ENCODE measurements at places on chromosomes 13 and 19. TPM values are rescaled to one million over a fixed set of nuclear protein-coding genes. Genes with fewer than 3 reads are reported as not detected.

DNA sequence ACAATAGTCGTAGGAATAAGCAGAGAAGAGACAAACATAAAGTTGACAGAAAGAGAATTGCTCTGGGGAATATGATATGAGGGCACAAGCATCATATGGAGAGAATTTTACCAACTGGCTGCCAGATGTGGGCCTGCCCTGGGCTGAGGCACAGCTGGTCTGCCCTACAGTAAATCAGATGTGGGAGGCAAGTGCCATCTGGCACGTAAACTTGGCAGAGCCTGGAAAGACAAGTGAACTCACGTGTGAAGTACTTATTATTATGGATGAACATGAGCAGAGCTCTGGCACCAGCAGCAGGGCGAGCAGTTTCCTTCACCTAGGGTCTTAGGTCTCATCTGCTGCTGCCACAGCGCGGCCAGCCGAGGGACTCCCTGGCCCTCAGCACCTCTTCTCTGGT lies 20.6 kb downstream of the PCDH8 start:
- DNase-seq = no peak

GRCh38 chr13:44416744-44417143 lies 43.1 kb downstream of the SERP2 start:
- DNase-seq = no peak

DNA sequence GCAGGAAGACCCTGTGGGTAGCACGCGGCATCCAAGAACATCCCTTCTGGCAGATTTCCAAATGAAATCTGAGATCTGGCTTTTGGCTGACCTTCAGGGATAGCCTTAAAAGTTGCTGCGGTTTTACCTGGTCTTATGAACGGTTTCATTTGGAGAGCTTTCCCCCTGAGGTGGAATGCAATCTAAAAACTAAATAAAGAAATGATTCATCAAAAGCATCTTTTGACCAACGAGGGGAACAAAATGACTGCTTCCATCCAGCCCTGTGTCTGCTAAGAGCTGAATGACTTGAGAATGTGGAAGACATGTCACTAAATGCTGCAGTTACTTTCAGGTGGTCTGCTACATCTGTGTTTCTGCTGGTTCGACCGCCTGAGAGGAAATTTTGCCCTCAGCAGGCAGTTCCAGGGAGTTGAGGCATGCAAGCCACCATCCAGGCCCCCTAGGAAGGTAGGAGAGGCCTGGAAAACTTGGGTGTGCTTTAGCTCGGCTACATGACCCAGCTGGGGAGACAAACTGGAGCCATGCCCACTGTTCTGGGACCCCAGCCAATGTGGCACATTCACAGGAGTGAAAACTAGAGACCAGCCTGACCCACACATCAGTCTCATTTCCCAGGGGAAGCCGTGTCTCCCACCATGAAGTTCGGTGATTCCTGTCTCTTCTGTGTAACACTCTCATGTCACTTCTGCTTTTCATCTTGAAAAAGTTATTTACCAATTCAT lies 175.1 kb upstream of the KL start:
- DNase-seq = no peak

CBARP gene
- total RNA-seq = 1.5 TPM

PTOV1 gene
- total RNA-seq = 56.0 TPM

DNA sequence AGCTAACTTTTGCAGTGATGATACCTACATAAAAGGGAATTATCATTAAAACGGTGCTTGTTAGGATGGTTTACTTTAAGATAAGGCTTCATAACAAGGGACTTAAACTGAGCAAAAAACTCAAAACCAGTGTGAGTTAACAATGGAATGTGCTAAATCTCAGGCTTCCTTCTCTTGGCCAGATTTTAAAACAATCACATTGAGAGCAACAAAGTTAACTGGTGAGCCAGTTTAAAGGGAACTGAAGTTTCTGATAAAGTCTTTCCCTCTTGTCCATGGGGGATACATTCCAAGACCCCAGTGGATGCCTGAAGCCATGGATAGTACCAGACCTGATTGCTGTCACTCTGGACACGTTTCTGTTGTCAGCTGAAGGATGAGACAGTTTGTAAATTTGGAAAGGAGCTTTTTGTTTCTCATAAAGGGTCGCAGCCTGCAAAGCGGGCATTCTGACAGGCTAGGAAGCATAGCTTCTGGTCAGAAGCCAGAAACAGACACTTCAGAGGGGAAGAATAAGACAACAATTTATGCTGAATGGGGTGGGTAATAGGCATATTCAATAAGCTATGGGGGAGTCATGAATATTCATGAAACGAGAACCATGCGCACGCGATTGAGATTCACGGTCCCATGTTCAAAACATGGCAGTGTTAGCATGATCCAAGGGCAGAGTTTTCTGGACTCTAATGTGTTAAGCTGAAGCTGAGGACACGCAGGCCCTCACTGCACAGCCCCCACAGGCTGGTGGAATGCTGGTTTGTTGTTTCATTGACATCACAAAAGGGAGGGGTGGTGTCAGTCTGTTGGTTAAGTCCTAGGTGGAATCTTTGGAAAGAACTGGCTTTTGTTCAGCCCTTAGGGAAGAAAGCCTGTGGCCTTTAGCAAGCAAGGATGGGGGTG lies 150.6 kb upstream of the RNF113B start:
- DNase-seq = peak; percentile 88

DNA sequence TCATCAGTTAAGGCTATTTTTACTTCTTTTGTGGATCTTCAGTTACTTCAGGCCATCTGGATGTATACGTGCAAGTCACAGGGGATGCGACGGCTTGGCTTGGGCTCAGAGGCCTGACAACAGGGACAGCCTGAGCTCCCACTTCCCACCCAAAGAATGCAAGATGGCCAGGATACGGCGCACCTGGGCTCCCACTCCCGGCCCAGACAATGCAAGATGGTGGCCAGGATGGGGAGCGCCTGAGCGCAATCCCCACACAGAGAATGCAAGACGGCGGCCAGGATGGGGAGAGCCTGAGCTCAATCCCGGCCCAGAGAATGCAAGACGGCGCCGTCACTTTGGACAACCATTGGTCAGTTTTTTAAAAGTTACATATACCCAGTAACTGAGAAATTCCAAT lies 25.3 kb upstream of the MIER2 start:
- no peak for DNase-seq

ZNF420 gene
- total RNA-seq = 14.1 TPM

DNA sequence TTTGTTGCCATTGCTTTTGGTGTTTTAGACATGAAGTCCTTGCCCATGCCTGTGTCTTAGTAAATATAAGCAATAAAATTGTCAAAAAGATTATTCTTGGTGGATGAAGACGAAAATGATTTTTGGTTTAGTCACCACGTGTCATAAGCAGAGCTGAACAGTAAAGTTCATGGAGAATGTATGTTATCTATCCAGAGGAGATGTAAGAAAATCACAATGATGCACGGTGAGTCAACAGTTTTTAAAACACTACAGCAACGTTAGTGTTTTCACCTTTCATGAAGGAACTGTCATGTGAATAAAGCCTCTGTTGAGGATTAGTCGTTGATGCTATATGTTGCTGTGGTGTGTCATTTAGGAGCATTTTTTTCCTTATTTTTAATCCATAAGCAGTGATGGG lies 137.6 kb downstream of the GPC6 start:
- DNase-seq = peak; percentile 68

DNA sequence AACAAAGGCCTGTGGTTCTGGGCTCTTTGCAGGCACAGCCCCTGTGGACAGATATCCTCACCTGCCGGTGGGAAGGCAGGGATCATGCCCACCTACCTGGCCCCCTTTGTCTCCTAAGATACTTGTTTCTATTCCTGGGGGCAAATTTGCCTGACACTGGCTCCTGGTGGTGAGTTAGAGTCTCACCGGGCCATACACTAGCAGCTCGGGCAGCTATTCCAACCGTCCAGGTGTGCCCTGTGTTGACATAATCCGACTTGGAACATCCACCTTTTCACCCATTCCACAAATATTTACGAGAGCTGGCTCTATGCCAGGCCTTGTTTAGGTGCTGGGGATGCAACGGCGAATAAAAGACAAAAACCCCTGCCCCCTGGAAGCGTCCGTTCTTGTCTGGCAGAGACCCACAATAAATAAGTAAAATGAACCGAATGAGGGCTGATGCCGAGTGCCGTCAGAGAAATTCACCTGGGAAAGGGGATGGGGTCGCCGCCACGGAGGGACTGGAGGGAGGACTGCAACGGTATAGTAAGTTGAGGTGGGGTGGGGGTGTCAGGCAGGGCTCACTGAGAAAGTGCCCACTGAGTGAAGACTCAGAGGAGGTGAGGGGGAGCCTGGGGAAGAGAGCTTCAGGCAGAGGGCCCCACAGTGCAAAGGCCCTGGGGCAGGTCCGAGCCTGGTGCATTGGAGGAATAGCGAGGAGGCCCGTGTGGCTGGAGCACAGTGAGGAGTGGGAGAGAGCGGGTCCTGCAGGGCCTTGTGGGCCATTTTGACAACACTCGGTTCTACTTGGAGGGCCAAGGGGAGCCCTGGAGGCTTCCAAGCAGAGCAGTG lies 43.2 kb upstream of the RANBP3 start:
- no peak for DNase-seq

ZNF557 gene
- 18.3 TPM for total RNA-seq

GRCh38 chr19:49264258-49264657 lies 60.7 kb downstream of the SLC6A16 start:
- DNase-seq = no peak

DNA sequence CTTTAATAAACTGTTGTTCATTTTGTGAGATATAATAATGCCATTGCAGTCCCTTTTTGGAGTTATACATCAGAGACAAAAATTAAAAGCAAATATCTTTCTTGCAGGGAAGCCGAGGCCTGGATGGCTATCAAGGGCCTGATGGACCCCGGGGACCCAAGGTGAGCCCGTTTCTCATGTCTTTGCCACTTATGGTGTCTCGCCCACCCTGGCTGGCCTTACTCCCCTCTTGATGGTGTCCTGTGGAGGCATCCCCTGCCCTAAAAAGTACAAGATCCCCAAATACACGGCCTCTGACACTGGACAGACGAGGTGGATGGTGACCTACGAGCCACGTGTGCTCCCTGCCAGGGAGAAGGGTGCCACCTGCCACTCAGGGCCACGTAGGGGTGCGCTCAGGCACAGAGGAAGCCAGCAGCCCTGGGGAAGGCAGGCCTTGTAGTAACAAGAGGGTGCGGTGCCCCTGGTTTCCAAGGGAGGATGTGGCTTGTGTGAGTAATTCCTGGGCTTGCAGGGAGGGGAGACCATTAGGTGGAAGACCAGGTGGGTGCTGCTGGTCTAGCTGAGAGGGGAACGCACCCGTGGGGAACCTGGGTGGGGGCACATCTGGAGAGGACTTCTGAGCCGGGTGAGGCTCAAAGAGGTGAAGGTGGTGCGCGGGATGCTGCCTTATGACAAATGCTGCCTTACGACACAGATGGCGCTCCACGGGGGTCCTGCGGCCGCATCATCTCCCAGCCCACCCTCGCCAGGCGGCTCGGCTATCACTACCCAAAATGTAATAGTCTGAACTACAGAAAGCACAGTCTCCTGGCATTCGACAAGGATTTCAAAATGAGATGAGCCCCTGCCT lies 115.6 kb downstream of the RAB20 start:
- DNase-seq = no peak

Measured in fibroblast of lung (primary cell).